ENCODE measurements at places on chromosomes 4 and X.

GRCh38 chrX:4825550-4825949, 1112.1 kb upstream of the PRKX start:
- no peak for DNase-seq

- DNase-seq, result no peak
Observed at GRCh38 chr4:100429616-100430015, 88.2 kb downstream of the EMCN start.

DNA sequence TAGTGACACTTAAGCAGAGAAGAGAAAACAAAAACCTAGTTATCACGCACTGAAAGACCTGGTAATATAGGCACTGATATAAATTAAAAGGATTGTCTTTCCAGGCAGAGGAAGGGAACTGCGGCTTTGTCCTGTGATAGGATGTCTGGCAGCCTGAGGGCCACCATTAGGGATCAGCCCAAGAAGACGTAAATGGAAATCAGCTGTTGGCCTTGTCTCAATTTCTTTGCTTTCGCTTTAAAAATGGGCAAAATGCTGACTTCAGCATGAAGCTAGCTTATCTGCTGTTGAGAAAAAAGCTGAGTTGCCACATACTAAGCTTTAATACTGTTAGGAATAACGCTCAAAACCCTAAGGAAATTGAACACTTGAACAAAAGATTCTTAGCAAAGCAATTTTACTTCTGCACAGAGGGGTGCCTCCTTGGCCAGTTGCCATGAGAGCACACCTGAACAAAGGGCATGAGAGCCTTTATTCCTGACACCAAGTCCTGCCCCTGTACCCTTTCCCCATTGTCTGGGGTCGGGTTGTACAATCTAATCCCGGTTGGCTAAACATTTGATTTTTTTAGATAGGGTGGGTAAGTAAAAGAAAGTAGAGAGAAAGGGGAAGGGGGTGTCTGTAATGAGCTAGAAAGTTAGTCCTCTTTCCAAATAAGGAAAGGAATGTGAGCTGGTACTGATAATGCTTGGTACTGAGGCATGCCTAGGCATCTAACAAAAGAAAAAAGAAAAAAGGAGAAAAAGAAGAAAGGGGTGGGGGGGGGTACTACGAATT, 85.1 kb upstream of the UCP1 start:
- DNase-seq, result no peak

DNA sequence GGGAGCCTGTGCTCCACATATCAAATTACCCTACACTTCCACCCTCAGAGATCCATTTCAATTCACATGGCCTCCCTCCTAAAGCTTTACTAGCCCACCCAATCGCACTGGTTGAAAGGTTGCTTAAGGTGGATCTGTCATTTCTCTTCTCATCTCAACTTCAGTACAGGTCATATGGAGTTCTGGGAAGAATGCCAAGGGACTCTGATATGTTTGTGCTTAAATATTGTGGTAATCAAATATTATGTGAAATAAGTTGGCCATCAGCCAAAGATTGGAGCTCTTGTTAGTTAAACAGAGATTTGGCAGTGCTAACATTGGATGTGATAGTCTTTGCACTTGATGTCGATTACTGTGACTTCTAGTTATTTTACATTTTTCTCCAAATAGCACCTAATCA, 20.5 kb downstream of the SEPTIN6 start:
- DNase-seq, result no peak

DNA sequence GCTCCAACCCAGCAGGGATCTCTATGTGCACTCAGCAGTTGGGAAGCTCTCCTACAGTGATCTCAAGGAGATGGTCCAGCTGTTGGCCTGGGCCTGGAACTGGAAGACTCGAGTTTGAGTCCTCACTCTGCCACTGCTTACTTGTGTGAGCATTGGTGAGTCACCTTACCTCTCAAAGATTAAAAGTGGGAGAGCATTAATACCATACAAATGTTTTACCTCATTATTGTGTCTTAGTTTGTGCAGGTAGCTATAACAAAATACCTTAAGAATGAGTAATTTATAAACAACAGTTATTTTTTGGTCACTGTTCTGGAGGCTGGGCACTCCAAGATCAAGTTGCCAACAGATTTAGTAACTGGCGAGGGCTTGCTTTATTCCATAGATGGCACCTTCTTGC, 21.4 kb upstream of the ZNF827 start:
- no peak for DNase-seq

DNA sequence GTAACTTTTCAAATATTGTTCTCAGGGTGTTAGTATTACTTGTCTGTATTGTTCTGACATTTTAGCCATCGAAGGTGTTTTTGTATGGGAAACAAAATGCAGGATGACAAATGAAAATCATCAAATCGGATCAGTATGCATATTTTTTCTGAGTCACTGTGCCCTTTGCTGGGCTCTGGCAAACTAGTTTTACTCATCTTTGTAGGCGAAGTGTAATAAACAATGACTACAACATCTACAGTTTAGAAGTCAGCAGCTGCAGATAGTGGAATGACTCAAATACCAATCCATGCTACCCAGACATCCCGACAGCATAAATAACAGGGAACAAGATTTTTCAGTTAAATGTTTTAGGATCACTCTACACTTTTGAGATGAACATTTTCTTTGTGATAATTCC, 557.3 kb upstream of the TENM3 start:
- no peak for DNase-seq

DNA sequence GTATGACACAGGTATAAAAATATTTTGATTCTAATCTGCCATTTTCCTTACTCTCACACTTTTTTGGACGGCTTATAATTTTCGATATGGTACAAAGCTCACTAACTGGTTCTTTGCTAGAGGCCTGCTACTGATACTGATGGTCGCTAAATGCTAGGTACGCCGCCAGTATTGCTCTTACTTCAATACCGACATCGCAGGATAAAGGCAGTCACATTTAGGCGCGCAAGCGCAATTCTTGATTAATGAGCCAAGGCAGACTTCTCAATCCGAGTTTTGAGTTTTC, 557 bp upstream of the USP38 start:
- no peak for DNase-seq

GRCh38 chr4:55727746-55728145, 91.6 kb upstream of the NMU start:
- no peak for DNase-seq

- DNase-seq, result no peak
Observed at GRCh38 chr4:121375262-121375661, 5.6 kb downstream of the QRFPR start.

DNA sequence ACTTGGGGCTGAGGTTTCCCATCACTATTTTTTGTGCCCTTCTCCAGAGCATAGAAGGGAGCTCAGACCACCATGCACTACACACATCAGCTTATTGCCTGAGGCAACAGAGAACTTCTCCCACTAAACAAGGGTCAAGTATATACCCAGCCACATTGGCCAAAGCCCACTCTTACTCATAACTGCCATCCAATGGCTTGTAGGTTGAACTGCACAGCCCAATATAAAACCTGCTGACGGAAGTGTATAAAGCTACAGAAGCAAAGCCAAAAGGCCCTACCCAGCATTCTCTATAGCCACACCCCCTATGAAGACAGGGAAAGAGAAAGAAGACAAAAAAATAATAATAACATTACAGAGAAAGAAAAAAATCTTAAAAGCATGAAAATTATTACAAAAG, 139.7 kb downstream of the LRBA start:
- no peak for DNase-seq

DNA sequence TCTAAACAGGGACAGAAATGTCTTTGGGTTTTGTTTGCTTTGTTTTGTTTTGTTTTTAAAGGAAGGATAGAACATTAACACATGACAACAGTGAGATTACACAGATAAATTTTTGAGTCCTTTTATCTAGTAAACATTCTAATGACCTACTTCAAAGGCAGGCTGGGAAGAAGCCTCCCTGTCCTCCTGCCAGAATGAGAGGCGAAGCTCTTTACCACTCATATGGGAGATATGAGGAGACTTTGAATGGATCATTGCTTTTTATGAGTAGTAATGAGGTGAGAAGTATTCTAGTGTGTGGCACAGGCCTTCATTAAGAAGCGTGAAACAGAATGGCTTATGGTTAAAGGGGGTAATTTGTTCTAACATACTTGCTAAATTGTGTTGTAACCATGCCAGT, 172.0 kb downstream of the FBXO8 start:
- no peak for DNase-seq

DNA sequence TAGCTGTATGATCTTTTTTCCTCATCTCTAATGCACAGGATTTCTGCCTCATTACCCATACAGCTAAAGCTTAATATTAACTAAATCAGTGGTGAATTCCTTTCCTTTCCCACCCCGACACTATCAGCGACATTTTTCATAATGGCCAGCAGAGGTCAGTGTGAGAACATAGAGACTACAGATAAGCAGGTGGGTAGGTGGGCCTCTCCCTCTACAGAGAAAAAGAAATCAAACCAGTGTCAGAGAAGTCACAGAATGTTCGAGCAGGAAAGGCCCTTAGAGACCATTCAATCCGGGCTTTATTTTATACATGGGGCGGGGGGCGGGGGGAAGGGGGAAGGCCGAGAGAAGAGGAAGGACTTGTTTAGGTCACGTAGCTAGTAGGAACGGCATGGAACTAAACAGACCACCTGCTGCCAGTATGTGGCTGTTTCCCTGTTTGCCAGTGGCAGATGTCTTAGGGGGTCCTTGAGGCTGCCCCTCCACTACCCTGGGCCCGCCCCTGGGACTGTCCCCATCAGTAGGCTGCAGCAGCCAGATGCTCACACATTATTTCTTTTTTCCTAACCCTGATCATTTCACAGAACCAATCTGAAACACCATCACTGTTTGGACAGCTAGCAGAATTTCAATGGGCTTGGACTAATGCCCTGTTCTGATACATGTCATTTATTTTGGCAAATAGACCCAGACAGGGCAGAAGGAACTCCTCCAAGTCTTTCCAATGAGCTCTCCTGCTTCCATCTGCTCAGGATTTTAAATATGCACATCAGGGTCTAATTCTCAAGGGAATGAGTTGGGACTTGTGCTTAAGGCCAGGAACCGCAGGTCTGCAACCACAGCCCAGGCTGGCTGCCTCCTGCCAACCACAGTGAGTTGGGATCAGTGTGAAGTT, 133.4 kb downstream of the ATG4A start:
- peak; percentile 6 for DNase-seq

GRCh38 chr4:176601124-176601523, 191.6 kb downstream of the VEGFC start:
- no peak for DNase-seq

DNA sequence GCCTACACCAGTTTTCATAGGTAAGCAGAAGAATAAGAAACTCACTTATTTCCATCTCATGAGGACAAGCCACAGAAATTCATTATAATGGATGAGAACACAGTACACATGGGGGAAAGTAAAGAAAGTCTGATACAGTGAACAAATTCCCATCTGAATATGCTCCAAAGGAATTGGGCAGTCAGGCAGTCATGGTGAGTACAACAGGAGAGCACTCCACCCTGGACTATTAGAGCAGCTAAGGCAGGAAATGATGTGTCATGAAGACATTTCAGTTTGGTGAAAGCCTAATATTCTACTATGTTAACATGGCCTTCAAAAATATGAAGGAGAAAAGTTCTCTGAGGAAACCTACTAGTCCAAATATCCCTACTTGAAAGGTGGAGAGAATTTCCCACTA, 92.0 kb upstream of the PRDX4 start:
- DNase-seq, result no peak

DNA sequence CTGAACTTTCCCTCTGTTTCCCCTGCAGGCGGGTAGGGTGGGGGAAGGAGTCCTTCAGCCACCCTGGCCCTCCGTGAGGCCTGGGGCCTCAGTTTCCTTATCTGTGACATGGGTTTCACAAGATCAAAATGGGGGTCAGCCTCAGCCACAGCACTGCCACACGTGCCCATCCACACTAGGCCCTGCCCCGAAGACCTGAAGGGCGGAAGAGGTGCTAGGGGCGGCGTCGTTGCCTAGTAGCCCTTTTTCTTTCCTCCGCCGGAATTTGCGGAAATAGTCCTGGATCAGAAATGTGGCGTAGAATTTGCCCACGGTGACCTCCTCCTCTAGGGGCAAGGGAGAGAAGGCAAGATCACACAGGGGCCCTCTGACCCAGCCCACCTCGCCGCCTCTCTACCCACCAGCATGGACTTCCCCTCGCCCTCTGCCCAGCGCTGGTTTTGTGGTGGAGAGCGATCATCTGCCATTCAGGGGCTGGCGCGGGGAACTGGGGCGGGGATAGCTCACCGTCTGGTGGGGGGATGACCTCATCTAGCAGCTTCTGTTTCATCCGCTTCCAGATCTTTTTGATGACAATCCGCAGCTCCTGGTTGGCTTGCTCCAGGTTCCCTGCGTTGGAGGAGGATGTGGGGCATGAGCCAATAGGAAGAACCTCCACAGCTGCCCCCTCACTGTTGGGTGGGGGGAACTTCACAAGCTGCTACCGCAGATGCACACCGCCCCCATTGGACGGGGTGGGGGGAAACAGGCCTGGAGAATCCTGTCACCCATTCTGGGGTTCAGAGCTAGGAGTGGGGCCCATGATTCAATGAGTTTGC, 9.7 kb upstream of the SYP start:
- no peak for DNase-seq

GRCh38 chr4:52715255-52715897, 35.8 kb downstream of the ERVMER34-1 start:
- no peak for DNase-seq

DNA sequence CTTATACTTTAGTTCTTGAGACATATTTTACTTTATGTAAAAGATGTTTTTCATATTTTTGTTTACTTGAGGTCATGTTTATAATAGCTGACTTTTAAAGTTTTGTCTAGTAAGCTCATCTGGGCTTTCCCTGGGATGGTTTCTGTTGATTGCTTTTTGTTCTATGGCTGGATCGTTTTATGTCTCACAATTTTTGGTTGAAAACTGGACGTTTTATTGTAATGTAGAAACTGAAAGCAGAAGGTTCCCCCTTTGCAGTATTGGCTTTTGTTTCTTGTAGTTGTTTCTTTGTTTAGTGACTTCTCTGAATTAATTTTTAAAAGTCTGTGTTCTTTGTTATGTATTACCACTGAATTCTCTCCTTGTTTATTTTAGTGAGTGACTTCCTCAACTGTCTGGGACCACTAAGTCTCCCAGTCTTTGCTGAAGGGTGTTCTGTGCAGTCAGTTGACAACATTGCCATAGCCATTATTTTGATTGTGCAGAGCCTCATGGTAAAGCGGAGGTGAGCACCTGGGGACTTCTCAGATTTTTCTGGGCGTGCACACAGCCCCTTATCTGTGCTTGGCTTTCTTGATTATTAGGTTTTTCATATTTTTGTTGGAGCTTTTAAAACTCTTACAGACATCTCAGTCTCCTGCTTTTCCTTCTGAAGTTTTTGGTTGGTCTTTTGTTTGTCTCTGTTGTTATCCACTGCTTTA, 31.0 kb downstream of the KDM6A start:
- DNase-seq, result no peak

GRCh38 chrX:7085879-7086278, 61.6 kb upstream of the STS start:
- DNase-seq, result no peak

DNA sequence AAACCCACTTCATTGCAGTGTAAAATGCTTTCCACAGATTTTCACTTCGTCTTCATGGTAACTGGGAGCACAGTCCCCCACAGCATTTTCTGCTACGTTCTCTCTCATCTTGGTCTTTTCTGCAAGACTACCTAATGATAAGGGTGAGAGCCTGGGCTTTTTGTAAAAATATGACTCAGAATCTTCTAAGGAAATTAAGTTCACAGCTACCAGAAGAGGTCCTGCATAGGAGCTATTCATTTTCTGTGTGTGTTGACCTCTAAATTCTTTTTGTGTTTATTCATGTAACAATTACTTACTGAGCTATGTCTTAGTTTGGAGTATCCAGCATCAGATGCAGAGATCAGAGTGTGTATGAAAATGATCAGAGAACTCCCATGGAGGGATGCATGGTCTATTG, 192.2 kb downstream of the CPEB2 start:
- no peak for DNase-seq
